ENCODE measurements at places on chromosomes 3 and 15.

DNA sequence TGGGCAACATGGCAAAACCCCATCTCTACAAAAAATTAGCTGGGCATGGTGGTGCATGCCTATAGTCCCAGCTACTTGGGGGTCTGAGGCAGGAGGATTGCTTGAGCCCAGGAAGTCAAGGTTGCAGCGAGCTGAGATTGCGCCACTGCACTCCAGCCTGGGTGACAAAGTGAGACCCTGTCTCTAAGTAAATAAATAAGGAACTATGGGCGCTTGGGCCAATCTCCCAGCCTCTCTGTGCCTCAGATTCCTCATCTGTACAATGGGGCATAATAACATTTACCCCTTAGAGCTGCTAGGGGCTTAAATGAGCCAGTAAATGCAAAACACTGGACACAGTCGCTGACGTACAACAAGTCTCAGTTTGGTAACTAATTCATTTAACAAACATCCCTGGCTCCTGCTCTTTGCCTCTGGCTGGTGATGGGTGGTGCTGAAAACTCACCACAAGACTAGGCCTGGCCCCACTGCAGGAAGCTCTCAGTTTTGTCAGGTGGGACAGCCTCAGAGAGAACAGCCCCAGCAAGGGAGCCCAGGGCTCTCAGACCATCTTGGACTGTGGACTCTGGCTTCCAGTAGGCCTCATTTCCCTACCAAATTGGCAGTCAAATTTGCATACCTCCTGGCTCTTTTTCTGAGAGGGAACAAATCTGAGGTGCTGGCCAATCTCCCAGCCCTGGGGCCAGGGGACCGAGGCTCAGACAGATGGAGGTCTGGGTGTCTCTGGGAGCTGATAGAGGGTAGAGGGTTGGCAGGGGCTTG lies 6.4 kb upstream of the TBC1D2B start:
- no peak for DNase-seq

GRCh38 chr3:43523454-43524053 lies 98.3 kb downstream of the ANO10 start:
- peak; percentile 39 for DNase-seq

GRCh38 chr3:30112411-30112810 lies 494.0 kb upstream of the TGFBR2 start:
- DNase-seq: no peak

DNA sequence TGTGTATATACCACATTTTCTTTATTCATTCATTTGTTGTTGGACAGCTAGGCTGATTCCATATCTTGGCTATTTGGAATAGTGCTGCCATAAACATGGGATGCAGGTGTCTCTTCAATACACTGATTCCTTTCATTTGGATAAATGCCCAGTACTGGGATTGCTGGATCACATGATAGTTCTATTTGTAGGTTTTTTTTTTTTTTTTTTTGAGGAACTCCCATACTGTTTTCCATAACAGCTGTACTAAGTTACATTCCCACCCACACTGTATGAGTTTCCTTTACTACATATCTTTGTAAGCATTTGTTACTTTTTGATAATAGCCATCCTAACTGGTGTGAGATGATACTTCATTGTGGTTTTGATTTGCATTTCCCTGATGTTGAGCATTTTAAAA lies 437.7 kb downstream of the DIPK2A start:
- no peak for DNase-seq

DNA sequence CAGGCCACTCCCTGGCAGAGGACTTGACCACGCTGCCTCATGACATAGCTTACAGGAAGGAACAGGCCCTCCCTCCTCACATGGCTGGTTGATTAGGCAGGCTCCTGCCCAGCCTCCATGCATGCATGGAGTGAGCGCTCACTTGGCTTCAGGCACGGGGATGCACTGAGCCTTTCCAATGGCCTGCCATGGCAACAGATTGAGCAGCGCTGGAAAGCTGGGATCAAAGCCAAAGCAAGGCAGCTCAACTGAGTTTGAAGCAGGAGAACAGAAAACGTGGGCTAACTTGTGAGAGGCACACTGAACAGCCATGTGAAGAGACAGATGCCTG lies 5.9 kb upstream of the GRAMD2A start:
- no peak for DNase-seq

- no peak for DNase-seq
Measured at GRCh38 chr3:155112661-155113389, 32.7 kb downstream of the MME start.

GRCh38 chr3:176286476-176287085 lies 910.7 kb downstream of the TBL1XR1 start:
- DNase-seq: no peak

DNA sequence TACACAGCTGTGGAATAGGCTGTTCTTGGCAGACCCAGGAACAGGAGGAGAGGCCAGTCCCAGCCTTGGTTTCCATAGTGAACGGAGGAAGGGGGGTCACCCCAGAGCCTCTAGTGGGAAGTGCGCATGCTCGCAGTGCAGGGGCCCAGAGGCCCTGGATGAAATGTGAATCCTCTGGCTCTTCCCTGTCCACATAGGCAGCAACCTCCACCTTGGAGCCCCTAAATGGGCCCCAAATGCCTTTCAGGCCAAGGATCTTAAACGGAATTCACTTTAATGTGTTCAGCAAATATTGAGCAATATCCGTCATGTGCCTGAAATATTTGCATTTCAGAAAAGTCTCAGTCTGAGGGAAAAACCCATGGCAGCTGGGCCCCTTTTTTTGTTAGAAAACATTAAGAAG lies 3.3 kb upstream of the NDN start:
- DNase-seq: no peak

GRCh38 chr15:74294010-74294409 lies 57.9 kb downstream of the CCDC33 start:
- no peak for DNase-seq

- no peak for DNase-seq
Measured at GRCh38 chr15:56342653-56343052, 22.6 kb upstream of the TEX9 start.

DNA sequence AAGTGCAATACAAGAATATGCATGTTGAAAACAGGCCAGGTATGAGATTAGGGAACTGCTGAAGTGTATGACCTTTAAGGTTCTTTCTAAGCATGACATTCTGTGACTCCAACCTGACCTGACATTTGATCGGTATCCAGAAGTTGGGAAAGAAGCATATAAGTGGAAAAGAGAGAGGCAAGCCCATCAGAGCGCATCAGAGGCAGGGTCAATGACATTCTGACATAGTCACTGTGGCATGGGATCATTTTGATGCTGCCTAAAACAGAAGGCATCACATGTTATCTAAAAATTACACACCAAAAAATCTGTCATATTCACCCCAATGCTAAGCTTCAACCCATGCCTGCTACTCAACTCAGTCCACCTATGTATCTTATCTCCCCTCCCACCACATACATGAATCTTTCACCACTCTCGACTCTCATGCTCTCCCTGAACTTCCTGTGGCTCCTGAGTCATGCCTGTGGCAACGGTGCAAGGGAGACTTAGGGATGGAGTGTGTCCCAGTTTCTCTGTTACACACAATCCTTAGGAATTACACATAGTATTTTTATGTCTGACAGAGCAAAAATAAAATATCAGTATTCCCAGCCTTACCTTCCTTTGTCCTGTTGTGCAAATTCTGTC lies 20.5 kb upstream of the LRRN1 start:
- DNase-seq: no peak
